Iris pigment epithelial cell (primary cell): ENCODE measurements at places on chromosomes 1 and 21.

DNA sequence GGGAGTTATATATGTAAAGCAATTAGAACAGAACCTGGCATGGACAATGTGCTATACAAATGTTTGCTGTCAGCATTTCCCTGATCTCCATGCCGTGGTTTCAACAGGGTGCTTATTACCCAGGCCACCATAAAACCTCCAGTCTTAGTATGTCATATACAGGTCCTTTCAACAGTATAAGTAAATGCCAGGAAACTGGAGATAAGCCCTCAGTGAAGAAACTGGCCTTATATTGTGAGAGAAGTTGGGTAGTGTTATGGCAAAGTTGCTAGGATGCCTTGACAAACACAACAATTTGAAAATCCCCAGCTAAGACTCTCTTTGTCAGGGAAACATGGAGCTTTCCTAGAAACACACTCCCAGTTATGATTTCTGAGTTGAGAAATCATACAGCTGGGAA lies 850.2 kb upstream of the ADAMTS5 start:
- DNase-seq, result peak; percentile 16

DNA sequence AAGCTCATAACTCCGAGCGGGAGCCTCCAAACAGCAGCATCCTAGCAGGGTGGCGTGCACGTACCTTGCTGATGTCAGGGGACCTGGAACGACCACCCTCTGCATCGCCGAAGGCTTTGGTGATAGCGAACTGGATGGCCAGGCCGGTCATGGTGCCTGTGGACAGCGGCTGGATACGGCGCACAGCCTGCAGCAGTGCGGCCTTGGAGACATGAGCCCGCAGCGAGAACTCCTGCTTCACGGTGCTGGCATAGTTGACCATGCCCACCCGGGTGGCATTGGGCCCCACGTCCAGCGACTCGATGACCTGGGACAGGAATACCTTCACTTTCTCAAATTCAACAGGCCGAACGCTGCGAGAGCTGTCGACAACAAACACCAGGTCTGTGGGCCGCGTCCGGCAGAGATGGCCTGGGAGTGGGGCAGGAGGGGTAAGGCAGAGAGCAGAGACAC lies 2.0 kb downstream of the MATN1 start:
- no peak for DNase-seq

- no peak for DNase-seq
These were observed 28.4 kb downstream of the EGLN1 start for GRCh38 chr1:231393668-231394067.

DNA sequence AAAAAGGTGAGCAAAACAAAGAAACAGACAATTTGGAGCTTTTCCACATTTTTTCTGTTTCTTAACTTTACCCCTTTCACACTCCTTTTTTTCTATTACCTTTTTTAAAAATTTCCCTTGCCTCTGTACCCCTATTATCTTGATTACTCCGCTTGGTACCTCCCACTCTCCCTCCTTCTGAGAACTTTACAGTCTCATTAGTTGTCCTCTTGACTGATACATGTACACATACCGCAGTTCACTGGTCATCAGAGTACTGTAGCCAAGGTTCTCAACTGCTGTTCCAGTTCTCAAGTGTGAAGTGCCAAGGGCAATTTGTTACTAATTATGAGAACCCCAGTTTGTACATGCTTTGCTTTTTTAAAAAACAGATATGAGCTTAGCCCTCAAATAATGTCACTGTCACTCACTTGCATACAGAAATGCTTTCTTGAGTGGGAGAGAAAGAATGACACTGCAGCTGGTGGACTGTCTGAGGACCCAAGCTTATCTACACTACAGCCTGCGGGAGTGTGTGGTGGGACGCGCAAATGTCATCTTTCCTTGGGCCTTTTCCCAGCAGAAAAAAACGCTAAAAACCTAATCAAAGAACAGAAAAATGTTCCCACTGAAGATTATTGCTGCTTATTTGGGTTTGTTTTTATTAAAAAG lies 160.8 kb downstream of the DISP1 start:
- DNase-seq, result peak; percentile 36

DNA sequence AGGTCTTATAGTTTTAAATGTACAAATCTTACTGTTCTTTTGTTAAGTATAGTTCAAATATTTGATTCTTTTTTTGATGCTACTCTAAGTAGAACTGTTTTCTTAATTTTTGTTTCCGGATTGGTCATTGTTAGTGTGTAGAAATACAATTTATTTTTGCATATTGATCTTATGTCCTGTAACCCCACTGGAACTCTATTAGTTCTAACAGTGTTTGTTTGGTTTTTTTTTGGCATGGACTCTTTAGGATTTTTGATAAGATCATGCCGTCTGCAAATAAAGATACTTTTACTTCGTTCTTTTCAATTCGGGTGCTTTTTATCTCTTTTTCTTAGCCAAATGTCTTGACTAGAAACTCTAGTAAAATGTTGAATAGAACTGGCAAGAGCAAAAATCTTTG lies 26.5 kb downstream of the GDAP2 start:
- no peak for DNase-seq

GRCh38 chr1:33637846-33638440 lies 165.5 kb downstream of the ZSCAN20 start:
- no peak for DNase-seq

DNA sequence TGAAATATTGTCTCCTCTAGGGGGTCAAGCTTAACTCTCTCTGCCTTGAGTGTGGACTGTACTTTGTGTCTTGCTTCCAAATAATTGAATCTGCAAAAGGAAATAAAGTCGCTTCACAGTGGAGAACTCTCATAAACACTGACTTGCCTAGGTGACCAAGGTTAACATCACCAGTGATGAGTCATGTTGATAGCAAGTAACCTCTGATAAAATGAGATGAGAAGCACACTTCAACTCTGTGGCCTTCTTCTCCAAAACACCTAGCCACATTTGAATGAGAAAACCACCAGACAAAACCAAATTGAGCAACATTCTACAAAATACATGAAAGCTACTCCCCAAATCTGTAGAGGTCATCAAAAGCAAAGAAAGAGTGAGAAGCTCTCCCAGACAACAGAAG lies 37.6 kb downstream of the PDE4B start:
- no peak for DNase-seq

DNA sequence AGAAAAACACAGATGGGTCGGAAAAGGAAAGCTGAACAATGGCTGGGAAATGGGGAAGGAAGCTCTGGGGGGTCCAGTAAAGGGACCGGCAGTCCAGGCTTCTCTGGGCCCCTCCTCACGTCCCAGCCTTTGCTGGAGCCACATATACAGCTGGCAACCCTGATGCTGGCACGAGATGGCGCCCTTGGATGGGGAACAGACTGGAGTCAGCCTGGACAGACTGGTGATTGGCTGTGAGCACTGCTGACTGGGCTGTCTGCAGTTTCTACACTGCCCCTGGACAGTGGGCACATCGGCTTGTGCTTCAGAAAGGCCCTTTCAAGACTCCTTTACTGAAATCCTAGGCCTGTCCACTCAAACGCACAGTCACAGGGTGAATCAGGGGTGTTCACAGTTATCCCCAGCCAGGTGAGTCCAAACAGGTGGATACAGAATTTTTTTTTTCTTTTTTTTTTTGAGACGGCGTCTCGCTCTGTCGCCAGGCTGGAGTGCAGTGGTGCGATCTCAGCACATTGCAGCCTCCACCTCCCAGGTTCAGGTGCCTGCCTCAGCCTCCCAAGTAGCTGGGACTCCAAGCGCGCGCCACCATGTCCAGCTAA lies 31.1 kb upstream of the ZBTB40 start:
- peak; percentile 78 for DNase-seq

- DNase-seq, result peak; percentile 23
These were observed 435.7 kb upstream of the VAMP3 start for GRCh38 chr1:7335224-7335879.
